C1 segment of cervical spinal cord (tissue), 14 donors: ENCODE measurements at places on chromosomes 7 and 10.
A peak's percentile ranks its signal among the peaks of the same experiment; 100 is the strongest.

- DNase-seq = no peak
Observed at GRCh38 chr10:25047591-25048301, 31.3 kb downstream of the THNSL1 start.

GRCh38 chr10:91975438-91975837 lies 51.9 kb downstream of the BTAF1 start:
- no peak for DNase-seq

GRCh38 chr10:70528741-70529362 lies 50.3 kb downstream of the PALD1 start:
- no peak for DNase-seq

DNA sequence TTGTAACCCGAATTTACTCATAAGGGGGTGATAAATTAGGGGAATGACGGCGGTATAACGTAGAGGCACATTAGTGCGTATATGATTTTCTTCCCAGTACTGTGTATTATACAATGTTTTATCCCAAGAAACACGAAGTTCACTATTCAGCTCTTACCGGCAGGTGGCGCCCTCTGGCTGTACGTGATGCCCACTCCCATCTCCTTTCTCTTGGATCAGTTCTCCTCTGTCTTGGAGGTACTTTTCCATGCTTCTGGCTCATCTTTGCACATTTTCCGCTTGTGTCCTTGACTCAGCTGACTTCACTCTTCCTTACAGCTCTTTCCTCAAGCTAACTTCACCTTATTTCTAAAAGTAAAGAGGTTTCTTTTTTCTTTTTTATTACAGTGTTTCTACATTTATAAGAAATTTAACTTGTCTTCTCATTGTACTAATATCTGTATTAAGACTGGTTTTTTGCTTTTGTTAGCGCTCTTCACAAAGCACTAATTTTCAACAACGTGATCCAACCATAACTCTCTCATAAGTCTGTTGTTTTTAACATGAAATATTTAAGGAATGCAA lies 21.3 kb downstream of the TMEM176B start:
- peak; percentile 25 for DNase-seq

DNA sequence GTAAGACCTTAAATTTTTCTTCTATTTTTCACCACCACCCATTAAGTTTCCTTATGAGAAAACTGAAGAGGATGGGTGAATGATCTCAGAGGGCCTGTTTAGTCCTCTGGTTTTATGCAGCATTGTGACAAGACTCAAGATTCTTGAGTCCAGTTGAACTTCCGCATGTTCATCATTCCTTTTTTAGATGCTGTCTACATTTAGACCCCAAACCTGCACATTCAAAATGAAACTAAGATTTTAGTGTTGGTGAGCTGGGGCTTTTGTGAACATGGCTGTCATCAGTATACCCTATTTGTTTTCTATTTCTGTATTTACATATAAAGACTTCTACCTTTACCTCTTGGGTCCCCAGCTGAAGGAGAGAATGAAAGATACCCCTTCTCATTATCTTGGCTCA lies 31.1 kb downstream of the NET1 start:
- DNase-seq = no peak
